ENCODE measurements at places on chromosomes 12 and 14.

- no peak for DNase-seq
These were observed 72.4 kb upstream of the SSTR1 start for GRCh38 chr14:38135106-38135867.

DNA sequence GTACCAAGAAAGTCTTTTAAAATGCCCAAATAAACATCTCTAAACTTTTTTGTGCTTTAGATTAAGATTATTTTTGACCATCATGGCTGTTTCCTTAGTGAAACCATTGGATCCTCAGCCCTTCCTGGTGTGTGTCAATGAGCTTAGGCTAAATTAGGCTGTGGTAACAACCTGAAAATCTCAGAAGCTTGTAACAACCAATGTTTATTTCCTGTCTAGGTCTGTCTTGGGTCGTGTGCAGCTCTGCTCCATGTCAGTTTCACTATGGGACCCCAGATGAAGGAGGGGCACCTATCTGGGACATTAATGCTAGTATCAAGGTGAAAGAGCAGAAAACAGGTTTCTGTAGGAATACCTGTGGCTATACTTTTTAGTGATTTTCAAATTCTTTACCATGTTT lies 49.9 kb downstream of the KCNMB4 start:
- no peak for DNase-seq

- no peak for DNase-seq
These were observed 45.6 kb downstream of the UBE3B start for GRCh38 chr12:109523071-109523470.

DNA sequence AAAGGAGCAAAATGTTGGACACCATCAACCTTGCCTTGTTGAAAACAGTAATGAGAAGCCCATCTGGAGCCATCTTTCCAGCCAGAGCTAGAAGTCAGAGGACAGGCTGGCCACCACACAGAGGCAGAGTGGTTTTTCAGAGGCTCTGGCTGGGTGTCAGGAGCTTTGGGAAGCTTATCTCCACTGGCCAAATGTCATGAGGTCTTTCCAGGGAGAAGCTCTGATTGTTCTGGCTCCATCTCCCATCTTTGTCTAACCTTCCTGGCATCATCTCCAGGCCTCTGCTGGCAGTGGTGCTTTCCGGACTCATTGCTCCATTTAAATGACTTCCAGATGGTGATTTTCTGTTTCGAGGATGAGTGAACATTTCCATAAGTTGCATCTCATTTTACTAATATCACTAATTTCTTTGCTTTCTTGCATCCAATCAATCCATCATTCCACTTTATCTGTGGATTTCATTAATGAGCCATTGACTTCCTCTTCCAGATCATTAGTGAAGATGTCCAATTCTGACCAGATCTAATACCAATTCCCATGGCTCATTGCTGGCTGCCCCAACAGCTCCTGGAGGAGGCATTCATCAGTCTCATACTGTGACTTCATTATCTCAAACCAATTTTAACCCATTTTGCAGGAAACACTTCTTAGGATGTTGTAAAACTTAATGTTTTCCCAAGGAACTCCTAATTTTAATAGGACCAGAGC lies 35.3 kb upstream of the TMTC1 start:
- no peak for DNase-seq

- DNase-seq: no peak
These were observed 68.7 kb downstream of the NIN start for GRCh38 chr14:50762001-50762930.

DNA sequence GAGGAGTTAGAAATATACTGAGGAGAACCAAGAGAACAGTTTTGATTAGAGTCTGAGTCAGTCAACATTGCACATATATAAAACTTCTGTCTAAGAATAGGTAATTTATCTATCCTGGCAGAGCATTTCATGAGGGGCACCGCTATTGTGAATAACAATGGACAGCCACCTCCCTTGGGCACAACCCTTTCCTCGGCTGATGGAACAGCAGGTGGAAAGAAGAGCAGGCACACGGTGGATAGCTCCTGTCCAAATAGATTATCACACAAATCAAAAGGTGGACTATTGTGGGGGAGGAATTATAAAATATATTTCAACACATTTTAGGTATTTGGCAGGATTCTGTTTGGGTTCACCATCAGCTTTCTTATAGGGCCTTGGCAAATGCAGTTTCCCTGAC lies 84.0 kb upstream of the PTPRB start:
- DNase-seq: no peak

DNA sequence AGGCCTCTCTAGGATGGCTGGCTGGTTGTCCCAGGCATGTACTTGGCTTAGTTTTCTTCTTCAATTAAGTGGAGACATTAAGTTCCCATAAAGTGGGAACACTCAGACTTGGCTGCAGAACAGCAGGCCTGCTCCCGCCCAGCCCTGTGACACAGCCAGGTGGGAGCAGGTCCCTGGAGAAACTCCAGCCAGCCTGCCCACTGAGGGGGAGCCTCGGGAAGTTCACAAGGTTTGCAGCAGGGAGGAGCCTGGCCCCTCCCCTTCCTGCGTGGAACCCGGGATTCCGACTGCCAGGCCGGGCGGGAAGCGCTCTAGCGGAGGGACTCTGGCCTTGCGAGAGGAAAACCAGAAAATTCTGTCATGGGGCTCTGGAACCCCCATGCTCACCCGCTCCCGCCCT lies 98.3 kb upstream of the EVL start:
- DNase-seq: no peak

DNA sequence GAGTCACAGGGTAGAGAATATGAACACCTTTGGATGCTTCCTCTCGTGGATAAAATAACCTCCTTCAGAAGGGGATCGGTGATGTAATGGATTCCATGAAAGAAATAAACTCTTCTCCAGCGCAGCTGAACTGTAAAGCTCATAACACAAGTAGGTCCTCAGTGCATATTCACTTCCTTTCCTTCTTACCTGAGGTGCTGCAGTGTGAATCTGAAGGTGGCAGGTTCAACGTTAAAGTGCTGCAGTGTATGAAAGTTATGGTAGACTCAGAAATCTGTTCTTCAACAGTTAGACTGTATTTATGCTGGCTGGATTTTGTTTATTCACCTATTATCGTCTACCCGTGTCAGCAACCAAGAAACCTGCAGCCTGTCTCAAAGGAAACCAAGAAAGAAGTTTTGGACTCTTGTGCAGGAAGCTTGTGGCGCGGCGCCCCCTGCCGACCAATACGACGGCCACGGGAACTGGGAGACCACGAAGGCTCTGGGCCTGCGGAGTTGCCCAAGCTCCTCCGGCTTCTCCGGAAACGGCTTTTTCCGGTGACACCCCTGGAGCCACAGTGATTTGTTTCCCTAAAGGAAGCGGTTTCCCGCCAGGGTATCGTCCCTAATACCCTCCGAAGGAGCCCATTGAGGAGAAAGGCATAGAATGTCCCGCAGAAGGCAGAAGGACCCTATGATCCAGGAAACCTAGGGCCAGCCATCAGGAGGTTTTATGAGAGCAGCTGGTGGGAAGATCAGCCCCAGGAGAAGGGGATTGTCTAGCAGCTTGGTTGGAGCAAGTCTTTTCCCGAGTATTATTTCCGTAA lies 17.6 kb upstream of the RNASE3 start:
- peak; percentile 86 for DNase-seq

DNA sequence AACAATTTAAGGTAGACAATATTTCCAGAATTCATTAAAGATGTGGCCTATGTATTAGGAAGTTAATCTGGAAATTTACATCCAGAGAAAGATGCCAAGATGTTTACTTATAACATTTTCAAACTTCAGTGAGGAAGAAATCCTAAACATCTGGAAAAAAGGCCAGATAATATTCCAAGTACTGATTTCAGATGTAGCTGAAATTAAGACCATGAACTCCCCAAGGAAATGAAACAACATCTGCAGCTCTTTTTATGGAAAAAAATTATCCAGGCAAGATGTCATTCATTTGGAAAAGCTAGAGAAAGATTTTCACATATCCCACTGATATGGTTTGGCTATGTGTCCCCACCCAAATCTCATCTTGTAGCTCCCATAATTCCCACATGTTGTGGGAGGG lies 35.0 kb downstream of the GNG2 start:
- no peak for DNase-seq

DNA sequence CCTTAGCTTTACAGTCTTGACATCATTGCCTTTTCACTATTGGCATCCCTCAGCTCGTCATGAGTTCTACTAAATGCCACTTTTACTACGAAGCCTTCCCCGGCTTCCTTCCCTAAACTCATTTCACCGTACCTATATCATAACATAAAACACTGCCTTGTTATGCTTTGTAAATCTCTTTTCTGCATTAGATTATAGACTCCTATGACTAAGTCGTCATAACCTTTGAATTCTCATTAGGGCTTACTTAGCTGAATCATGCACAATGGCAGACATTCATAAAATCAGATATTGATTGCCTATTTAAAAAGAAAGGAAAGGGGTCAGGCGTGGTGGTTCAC lies 21.0 kb downstream of the BTG1 start:
- DNase-seq: no peak

Data from common myeloid progenitor, CD34-positive (primary cell).